Stimulated activated CD8-positive, alpha-beta memory T cell treated with anti-CD3 and anti-CD28 coated beads, Interleukin-4, amount 100 ng/mL, for 1 hour (primary cell): ENCODE measurements at places on chromosomes 2 and 18.

DNA sequence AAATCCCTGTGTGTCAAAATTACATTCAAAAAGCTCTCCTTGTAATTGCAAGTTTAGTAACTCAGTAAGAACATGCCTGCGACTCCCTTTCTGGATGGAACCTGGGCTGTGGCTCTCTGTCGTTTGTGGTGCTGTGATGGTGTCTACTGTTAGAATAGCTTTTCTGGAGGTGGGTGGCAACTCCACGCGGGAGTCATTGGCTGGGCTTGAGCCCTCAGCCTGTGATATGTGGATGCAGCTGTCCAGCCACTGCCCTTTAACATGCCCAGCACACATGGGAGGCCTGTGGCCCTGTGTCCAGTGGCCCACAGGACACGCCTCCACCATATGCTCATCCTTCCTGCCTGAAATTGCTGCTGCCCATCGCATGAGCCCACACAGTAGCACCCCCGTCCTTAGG lies 124.2 kb downstream of the RNF144A start:
- no peak for DNase-seq

GRCh38 chr2:134773759-134774742 lies 55.3 kb upstream of the TMEM163 start:
- no peak for DNase-seq

- DNase-seq: no peak
Observed at GRCh38 chr2:65177751-65178442, 48.0 kb upstream of the RAB1A start.

DNA sequence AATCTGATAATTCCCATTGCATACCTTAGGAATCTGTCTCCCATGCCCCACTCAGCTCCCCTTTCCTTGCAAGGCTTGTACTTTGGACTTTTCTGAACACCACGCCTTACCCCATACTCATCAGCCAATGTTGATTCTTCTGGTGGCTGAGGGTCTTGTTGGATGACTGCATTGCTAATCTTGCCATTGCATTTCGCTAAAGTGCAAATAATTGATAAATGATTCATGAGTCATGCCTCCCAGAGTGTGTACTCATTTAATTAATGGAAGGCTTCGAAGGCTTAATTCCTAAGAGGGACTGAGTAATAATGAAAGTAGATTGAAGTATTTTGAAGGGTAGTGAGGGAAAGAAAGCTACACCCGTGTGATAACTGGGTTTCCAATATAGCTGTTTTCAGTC lies 28.0 kb upstream of the PPP1R1C start:
- no peak for DNase-seq

DNA sequence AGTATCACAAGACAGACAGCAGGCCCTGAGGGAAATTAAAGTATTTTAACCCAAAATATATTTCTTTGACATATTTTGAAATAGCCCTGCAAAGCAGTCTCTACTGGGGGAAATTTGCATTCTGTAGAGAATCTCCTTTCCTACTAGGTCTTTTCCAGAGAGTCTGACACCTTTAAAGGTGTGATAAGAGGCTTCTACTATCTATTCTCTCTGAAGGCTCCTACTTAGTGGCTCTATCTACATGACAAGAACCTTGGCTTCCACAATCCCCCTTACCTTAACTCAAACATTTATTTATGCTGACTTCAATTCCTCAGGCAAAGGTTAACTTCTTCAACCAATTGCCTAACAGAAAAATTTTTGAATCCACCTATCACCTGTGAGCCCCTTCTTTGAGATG lies 174.6 kb upstream of the GALNT5 start:
- no peak for DNase-seq

- DNase-seq: no peak
Observed at GRCh38 chr18:43314941-43315340, 37.7 kb upstream of the SYT4 start.

DNA sequence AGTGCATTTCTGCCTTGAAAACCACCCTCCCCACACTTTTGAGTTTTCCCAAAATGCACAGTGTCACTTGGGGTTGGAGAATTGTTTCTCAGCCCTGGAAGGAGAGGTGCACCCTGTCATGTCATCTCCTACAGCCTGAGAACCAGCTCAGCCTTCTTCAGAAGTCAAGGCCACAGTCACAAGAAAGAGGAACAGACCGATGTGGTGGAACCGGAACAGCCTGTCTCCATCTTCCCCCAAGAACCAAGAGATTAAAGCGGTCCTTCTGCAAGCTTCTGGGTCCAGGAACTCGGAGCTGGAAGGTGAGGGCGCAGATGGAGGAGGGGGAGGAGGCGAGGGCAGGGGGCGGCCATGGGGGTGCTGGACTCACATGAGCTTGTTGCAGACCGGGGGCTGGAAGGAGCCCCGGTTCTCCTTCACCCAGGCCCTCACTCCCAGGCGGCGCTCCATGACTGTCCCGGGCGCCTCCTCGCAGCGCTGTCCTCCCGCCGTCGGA lies 248 bp downstream of the HAAO start:
- DNase-seq: no peak

GRCh38 chr18:3599195-3599594 lies 149.2 kb downstream of the TGIF1 start:
- no peak for DNase-seq

DNA sequence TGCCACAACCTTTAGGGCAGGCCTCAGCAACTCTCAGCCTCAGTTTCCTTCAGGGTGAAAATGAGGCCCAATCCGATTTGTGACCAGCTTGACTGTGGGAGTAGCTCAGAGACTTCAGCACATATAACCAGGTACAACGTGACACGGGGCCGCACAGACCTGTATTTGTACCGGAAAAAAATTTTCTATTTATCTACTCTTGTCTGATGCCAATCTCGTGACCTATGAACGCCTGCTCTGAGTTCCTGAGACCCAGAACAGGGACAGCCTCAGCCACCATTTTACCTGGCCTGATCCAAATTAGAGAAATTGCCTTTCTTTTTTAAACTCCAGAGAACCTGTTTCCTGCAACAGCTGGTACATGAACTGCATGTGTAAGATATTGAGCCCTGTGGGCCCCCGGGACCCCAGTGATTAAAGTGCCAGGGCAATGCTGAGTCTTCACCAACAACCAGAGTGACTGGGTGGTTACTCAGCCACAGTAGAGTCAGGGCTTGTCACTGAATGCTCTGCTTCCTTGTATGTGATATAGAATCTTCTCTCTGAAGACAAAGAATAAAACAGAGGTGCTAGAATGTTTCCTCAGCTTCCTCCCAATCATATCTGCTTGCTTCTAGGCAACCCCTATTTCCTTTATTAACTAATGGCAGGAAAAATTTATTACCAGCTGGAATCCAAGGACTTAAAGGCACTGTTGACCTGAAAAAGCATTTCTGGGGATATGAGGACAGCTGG lies 47.8 kb upstream of the FZD7 start:
- no peak for DNase-seq

DNA sequence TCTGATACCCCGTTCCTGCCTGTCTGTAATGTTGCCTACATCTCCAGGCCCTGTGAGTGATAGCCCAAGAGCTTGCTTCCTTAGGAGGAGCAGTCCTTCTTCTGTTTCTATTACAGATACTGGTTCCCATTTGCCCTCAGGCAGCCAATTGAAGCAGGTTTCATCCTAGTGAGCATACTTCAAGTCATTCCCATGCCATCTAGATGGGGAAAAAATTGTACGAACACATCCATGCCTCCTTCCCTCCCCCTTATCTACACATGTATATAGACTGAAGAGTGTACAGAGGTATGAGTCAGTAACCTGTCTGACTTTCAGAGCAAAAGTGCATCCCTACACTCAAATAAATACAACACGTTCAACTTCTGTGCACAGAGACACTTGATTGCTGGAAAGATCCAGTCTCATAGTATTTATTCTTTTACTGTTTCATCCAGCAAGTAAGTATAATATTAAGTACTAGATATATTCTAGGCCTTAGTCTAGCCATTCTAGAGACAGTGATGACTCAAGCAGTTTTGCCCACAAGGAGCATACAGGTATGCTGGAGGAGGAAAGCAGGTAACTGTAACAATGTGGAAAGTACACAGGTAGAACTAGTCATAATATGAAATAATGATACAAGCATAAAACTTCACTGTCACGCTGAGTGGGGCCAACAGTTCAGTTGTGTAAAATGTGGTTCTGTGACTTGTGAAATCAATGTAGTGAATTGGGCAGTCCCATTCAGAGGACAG lies 153.4 kb downstream of the MGAT5 start:
- no peak for DNase-seq

- no peak for DNase-seq
Observed at GRCh38 chr2:121004359-121004758, 268.7 kb downstream of the GLI2 start.

DNA sequence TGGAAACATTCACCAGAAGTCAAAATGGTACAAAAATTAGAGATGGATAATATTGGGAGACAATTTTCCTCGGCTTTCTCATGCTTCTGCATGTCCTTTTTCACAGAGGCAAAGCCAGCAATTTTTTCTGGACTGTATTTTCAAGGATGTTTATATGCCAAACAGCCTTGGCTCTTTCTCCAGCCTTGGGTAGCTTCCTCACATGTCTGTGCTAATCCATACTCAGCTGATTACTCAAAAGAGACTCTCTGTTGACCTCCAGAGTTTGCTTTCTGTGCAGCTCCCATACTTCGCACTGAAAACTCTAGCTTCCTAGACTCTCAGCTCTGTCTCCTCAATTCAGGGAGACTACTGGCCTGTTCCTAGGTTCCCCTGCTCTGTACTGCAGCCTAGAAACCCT lies 10.6 kb downstream of the C18orf63 start:
- no peak for DNase-seq

DNA sequence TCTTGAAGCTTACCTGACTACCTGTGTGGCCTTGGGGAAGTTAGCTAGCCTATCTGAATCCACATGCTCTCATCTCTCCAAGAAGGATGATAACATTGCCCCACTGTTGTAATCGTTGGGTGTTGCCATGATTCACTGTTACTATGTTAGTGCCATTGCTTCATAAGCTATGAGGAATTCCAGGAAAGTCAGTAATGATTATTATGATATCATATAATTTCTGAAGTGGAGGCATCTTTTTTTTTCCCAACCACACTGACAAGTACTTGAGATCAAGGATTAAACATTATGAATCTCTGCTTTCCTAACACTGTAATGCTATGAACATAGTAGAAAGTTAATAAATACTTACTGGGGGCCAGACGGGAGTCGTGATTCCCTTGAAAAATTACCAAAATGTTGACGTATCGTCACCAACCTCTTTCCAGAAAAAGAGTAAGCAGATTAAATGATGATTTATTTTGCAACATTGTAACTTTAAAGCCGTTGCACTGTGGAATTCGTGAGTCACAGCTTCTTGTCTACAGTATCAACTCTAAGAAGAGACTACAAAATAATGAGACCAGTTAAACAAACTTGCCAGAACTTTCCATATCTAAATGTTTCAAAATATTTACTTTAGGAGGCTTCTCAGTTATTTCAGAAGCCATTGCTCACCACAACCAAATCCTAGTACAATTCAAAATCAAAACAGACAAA lies 459.9 kb downstream of the PIK3C3 start:
- no peak for DNase-seq

DNA sequence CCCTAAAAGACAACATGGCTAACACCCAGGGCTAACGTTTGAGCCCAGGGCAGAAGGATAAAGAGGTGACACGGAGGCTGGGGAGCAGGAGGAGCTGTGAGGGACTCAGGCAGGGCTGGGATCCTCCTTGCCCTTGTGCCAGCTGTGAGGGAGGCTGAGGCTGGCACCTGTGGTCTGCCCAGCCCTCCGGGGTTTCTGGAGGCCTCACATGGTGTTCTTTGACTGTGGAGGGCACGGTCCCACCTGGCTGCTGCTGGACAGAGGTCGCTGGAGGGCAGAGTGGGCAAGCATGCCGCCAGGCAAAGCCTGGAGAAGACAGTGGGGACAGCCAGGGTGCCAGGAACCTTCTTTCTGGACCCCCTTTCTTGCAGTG lies 26.8 kb upstream of the CNNM3 start:
- DNase-seq: no peak

DNA sequence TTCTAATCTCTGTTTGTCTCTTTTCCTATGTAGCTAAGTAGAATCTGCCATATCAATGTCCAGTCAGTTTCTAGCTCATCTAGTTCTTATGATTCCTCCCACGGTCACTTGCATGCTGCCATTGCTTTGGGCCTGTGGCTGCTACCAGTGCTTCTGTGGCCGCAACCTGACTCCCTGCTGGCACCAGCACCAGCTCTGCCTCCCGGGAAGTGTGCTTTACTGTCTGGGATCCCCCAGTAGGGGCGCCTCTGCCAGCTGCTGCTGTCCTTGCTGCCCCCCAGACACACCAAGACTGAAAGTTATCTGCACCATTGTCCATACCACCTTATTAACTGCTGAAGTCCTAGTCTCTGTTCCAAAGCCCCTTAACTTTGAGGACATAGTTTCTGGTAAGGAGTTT lies 56.3 kb downstream of the RAPGEF4 start:
- no peak for DNase-seq

DNA sequence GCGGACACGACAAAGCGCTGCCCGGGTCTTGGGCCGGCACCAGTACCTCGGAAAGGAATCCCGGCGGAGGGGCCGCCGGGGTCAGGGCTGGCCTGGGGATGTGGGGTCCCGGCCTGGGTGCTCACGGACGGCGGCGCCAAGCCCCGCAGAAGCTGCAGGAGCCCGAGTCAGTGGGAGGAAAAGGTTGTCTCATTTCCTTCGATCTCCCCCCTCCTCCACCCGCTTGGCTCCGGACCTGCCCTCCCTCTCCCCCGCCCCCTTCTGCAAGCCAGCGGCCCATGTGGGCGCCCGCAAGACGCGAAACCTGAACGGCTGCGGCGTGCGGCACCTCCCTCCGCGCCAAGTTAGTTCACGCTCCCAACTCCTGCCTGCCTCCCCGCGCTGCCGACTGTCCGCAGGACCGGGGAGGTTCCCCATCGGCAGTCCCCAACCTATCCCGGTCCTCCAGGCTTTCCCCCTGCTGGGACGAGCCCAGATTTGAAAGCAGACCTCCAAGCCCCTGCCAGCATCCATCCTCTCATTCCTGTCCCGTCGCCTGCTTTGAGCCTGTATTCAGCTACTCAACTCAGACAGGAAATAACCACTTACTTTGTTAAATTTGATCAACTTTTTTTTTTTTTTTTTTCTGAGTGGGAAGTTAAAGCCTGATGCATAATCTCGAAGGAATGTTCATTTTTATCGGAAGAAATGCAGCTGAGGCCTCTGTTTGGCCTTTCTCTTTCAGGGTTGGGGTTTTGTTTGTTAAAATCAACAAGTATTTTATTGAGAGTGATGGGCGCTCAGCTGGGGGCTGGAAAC lies at the start of gene EVA1A:
Gene EVA1A, minus strand, starts transcription at position 172 of the 798 bp plus-strand sequence. CDS start 42,799 bp downstream, outside the sequence.
- no peak for DNase-seq

GRCh38 chr2:155980941-155981560 lies 351.5 kb downstream of the NR4A2 start:
- DNase-seq: no peak

DNA sequence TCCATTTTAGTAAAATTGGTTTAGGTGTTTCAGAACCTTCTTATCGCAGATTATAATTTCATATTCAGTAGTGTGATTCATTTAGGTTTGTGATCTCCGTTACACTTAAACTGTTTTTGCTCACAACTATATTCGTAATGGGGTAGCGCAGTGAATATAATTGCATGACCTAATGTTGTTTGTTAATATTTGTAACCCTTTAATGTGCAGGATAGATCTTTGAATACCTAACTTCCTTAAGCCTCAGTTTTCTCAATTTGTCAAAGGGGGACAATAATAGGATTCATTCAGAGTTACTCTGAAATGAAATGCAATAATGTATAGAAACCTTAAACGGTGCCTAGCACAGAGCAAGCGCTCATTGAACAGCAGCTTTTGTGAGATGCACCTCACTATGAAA lies 558 bp upstream of the ZDBF2 start:
- DNase-seq: no peak

GRCh38 chr2:85062565-85062964 lies 70.6 kb upstream of the TCF7L1 start:
- no peak for DNase-seq

GRCh38 chr2:193695367-193695766 lies 1500.6 kb upstream of the TMEFF2 start:
- DNase-seq: no peak

GRCh38 chr2:136362676-136363390 lies 244.9 kb upstream of the CXCR4 start:
- DNase-seq: no peak
